ENCODE measurements at places on chromosomes 1 and 21.
A peak's percentile ranks its signal among the peaks of the same experiment; 100 is the strongest.

DNA sequence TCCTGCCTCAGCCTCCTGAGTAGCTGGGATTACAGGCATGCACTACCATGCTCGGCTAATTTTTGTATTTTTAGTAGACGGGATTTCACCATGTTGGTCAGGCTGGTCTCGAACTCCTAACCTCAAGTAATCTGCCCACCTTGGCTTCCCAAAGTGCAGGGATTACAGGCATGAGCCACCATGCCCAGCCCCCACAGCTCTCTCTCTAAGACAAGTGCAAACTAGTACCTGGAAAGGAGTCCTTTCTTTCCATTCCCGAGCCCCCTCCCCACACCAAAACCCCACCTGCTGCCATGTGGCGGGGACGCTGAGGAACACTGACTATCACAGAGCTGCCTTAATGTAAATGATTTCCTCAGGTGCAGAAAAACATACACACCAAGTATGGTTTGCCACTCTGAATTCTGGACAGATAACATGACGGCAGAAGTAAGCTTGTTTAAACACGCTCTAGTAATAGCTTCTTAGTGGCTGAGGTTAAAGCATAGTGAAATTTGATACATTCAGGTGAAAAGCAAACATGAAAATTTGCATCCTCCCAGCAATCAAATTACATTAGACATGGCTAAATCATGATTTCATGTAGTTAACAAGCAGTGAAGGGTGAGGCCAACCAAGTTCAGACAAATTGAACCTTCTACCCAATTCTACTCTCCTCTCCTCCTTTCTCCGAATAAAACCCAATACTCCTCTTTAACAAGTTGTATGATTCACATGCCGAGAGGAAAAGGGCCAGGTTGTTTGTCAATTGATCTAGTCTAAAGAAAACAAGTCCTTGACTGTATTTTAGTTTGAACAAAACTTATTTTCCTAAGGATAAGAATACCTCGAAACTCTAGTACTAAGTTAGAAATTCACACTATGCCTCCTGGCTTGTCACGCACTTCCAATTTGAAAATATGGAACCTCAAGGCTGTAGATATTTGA lies 19.8 kb downstream of the ERRFI1 start:
- DNase-seq = no peak

- DNase-seq = peak; percentile 45
Observed at GRCh38 chr1:65002508-65003315, 36.4 kb upstream of the JAK1 start.

- DNase-seq = no peak
Observed at GRCh38 chr1:111221633-111222291, 5.8 kb upstream of the CHI3L2 start.

- DNase-seq = no peak
Observed at GRCh38 chr1:241767737-241768136, 80.3 kb upstream of the EXO1 start.

- no peak for DNase-seq
Observed at GRCh38 chr1:99305626-99306025, 41.3 kb downstream of the PLPPR4 start.

Data from stimulated activated CD8-positive, alpha-beta memory T cell treated with anti-CD3 and anti-CD28 coated beads, Interleukin-4, amount 100 ng/mL, for 1 hour (primary cell).